ENCODE measurements at places on chromosomes 2 and 18.

- DNase-seq: no peak
Observed at GRCh38 chr2:137369106-137369505, 595.2 kb upstream of the HNMT start.

DNA sequence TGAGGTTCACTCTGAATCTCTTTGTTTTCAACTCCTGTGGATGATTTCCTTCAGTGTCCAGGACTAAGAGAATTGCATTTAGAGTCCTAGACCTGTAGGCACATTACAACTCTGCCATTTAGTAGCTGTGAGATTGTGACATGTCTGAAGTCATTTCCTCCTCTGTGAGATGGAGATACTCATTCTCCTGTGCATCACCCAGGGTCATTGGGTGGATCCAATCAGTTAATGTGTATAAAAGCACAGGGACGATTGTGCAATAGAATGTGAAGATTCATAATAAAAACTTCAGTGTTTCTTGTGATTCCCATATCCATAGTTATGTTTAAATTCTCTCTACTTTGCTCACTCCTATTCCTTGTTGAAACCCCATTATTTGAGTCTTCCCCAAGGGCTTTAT, 113.6 kb downstream of the DIS3L2 start:
- no peak for DNase-seq

- DNase-seq: no peak
Observed at GRCh38 chr18:12518326-12518725, 110.6 kb downstream of the PRELID3A start.

- DNase-seq: no peak
Observed at GRCh38 chr2:57542081-57542480, 504.5 kb upstream of the VRK2 start.

GRCh38 chr2:24048769-24049484, 614 bp upstream of the FKBP1B start:
- DNase-seq: no peak

GRCh38 chr2:201358684-201359083, 1.5 kb upstream of the FLACC1 start:
- no peak for DNase-seq

DNA sequence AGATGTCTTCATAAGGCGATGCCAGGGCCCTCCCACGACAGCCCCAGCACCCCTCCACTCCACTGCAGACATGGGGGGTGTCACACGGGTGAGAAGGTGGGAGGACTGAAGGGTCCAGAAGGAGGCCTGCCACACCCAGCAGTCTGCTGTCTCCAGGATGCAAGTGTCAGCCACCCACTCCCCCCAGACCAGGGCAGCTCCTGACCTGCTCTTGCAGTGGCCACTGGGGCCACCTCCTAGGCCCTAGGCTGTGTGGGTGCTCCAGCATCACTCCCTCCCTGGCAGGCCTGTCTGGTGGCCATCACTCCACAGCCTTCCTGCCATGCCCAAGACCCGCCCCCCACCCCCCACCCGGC, 171.0 kb downstream of the CELF4 start:
- DNase-seq: no peak

DNA sequence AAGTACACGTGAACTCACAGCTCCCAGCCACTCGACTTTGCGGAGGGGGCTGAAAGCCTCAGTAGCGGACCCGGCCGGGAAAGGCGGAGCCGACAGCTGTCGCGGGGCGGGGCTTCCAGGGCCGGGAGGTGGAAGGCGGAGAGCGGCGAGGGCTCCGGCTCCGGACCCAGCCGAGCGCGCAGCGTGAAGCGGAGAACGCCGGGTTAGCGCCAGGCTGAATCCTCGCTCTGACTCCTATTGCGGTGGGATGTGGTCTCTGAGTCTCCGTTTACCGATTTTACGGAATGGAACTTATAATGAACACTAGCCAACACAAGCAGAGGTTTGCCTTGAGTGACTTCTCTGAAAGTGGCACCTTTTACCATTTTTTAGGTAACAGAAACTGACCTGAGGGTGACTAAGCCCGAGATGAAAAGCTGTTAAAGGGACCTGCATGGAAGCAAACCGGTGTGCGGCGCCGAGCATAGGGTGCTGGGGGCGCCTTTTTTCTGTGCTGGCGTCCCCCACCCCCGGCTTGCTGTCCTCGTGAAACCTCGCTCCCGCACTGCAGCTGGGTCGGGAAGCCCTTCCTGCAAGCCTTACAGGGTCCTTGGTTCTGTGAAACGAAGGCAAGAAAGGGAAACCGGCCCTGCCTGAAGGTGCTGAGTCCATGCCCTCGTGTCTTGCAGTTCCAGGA, 72.9 kb downstream of the EN1 start:
- no peak for DNase-seq

DNA sequence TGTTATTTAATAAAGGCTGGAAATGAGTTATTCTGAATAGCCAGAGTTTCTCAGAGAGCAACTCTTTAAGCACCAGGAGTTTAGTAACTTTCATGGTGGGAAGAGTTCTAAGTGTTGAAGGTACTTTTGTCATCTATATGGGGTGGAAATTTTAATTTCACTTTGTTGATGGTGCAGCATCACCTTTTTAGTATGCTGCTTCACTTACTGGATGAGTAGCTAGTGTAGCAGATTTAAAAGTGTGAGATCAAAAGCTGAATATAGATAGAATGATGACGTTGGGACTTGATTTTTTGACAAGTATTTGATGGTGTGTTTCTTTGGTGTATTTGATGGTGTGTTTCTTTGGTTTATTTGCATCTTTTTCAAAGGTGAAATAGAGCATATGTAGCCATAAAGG, 47.3 kb downstream of the MAP4K4 start:
- DNase-seq: no peak

- no peak for DNase-seq
Observed at GRCh38 chr18:78414302-78414701, 565.3 kb upstream of the SALL3 start.

GRCh38 chr2:30366199-30366691, 80.8 kb upstream of the LCLAT1 start:
- no peak for DNase-seq

GRCh38 chr2:39603436-39603835, 62.3 kb upstream of the TMEM178A start:
- no peak for DNase-seq

DNA sequence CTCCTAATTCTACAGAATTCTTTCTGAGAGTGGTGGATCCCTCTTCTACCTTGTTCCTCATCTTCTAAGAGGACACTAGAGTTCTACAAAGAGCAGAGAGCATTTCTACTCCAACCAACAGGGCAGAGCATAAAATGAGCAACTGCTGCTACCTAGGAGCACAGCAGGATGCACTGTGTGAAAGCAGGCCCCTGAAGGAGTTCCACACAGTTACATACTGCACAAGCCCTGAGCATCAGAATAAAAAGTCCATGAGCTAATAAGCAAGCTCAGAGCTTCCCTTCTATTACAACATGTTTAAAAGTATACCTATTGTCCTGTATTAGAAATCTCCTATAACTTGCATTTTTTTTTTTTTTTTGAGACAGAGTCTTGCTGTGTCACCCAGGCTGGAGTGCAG, 8.4 kb downstream of the FHL2 start:
- no peak for DNase-seq

DNA sequence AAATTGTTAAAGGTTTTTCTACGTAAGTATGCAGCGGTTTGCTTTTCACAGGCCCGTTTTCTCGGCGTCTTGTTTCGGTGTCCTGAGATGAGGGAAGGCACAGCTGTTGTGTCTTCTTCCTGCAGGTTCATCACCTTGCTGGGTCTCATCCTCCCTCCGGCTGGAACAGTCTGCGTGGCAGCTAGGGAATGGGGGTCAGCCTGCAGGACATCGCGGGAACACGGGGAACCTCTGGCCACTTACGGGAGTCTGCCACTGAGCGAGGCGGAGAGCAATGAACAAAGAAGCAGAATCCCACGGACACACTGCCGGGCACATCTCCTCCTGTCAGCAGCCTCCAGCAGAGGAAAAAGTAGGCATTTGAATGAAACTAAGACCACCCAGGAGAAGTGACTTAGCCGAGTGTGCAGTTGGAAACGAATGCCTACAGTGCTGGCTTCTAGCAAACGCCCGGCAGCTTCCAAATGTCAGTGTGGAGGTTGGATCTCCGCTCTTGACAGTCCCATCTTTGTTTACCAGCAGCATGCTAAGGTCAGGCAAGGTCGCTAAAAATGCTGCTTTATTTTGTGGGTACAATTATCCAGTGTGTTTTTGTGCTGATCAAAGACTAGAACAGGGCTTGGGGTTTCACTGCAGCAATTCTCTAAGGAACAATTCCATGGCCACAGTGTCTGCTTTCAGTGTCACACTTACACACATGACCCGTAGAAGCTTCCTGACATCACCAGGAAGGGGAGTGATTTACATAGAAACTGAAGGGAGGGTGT, 109.8 kb upstream of the SEC11C start:
- no peak for DNase-seq

DNA sequence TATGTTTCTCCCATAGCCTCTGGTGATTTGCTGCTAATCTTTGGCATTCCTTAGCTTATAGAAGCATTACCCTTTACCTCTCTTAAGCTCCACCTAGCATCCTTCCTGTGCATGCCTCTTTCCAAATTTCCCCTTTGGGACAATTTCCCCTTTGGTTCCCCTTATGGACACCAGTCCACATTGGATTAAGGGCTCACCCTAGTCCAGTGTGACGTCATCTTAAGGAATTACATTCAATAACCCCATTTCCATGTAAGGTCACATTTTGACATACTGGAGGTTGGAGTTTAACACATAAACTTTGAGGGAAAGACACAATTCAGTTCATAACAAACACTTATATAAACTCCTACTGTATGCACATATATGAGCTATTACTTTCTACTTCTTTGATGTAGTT, 916.6 kb downstream of the SLC4A3 start:
- no peak for DNase-seq

DNA sequence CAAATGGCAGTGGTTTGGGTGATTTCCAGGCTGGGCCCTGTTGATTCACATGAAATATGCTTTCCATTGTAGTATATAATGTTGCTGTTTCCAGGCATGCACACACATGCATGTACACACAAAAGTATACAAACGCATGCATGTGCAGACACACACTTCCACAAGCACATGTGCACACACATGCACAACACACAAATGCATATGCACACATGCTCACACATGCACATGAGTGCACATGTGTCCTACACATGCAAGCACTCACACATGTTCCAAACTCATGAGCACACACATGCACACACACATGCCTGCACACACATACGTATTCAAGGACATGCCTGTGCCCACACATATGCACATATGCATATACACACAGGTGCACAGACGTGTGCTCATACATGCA, 30.6 kb downstream of the SNTG2 start:
- no peak for DNase-seq

DNA sequence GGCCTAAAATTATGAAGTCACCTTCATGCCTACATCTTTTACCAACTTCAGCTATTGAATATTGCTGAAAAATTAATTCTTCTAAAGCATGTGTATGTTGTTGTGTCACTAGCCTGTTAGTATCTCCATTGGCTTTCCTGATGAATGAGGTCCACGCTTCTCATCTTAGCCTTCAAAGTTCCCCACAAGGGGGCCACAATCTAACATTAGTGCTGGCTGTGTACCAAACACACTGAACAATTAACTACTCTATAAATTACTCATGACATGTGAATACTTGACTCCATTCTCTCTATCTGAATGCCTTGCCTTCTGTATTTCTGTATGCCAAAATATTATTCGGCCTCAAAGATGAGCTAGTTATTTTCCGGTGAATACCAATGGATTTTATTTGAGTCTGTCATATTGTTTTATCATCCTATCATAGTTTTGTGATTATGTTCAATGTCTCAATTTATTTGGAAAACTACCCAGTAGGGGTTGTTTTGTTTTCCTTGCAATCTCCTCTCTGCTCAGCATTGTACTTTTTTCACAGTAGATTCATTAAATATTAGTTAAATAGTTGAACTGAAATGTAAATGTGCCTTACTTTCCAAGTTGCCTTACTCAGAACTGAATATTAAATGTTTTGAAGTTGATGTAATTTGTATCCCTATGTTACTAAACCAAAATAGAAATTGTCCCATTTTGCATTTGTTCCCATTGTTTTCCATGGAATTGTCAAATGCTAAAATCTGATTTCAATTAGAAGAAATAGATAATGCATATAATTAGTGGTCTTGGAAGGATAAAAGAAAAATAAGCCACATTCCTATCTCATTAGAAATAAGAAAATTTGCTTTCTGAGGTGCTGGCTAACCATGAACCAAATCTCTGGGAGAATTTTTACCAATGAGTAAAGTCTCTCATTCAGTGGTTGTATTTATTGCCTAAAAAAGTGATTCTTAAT, 208.4 kb upstream of the COL3A1 start:
- no peak for DNase-seq

DNA sequence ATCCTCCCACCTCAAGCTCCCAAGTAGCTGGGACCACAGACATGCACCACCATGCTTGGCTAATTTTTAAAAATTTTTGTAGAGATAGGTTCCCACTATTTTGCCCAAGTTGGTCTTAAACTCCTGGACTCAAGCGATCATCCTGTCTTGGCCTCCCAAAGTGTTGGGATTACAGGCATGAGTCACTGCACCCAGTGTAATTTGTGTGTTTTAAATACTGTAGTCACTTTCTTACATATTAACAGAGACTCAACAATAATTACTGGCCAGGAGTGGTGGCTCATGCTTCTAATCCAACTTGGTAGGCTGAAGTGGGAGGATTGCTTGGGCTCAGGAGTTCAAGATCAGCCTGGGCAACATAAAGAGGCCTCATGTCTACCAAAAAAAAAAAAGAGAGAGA, 293.0 kb downstream of the RDH14 start:
- no peak for DNase-seq

GRCh38 chr18:59990121-59990823, 90.5 kb downstream of the PMAIP1 start:
- no peak for DNase-seq

DNA sequence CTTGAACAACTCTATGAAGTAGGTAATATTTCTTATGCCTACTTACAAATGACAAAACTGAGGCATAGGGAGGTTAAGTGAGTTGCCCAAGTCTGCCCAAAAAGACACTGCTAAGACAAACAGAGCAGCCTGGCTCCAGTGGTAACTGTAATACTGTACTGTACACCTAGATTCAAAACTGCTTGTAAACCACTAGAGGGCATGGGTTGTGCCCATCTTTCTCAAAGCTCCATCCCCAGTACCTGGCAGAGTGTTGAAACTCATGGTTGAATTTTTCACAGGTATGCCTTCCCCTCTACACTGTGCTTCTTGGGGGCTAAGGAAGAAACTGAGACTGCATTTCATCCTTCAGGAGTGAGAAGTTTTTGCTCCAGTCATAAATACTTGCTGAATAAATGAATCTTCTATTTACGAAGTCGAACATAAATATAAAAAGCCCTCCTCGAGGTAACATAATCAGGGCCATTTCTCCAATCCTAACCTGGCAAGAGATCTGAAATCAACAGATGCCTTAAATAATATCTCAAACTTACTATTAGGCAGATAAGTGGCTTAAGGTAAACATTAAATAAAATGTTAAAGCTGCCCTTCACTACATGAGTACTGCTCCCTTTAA, 2.0 kb downstream of the PPP4R1 start:
- no peak for DNase-seq

- no peak for DNase-seq
Observed at GRCh38 chr2:83971547-83971946, 487.5 kb downstream of the SUCLG1 start.

DNA sequence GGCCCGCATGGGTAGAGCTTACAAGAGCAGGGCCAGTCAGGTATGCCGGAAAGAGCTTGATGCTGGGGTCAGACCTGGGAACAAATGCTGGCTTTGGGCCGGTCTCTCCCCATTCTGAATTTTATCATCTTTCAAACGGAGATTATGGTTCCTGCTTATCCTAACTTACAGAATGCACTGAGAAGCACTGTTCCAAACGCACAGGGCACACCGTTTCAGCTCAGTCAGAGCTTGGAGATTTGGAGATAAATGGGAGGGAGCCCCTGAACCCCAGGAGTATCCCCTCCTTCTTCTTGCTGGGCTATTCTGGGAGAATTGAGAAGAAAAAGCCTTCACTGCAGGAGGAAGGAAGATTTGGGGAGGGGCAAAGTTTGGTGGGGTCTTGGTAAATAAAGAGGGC, 169.4 kb downstream of the DDX1 start:
- DNase-seq: no peak

All from stimulated activated CD8-positive, alpha-beta memory T cell treated with anti-CD3 and anti-CD28 coated beads, Interleukin-12 subunit alpha, Interleukin-12 subunit beta, amount 100 ng/mL, for 1 hour (primary cell).